ENCODE measurements at places on chromosomes 4 and X.

DNA sequence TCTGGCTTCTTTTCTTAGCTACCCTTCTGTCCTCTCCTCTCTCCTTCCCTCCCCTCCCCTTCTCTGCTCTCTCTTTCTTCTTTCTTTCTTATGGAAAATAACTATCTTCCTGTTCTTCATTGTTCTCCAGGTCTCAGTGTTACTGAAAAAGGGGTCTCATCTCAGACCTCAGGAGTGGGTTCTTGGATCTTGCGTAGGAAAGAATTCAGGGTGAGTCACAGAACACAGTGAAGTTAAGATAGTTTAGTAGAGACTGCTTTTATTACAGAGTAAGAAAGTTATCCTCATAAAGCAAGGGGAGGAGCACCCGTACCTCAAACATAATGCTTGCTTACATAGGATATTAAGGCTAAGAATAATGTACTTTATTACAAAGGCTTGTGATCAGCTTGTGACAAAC is 31.8 kb upstream of the CWH43 start:
- DNase-seq, result no peak

- DNase-seq, result no peak
Measured at GRCh38 chr4:110632506-110633357, 9.9 kb upstream of the PITX2 start.

DNA sequence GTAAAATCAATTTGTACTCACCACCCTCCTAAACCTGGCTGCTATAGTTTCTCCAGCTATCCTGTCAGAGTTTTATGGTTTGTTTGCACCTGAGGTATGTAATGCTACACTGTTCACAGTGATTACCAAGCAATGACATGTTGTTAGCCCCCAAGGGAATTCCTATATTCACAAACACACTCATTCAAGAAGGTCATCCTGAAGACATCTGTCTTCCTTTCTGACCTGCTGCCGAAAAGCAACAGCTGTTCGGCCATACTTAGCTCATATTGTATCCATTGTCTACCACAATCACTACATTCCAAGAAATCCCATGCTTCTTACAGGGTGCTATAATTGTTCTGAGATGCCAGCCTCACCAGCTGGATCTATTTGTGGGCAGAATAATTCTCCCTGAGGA is 160.1 kb upstream of the GYPA start:
- no peak for DNase-seq

DNA sequence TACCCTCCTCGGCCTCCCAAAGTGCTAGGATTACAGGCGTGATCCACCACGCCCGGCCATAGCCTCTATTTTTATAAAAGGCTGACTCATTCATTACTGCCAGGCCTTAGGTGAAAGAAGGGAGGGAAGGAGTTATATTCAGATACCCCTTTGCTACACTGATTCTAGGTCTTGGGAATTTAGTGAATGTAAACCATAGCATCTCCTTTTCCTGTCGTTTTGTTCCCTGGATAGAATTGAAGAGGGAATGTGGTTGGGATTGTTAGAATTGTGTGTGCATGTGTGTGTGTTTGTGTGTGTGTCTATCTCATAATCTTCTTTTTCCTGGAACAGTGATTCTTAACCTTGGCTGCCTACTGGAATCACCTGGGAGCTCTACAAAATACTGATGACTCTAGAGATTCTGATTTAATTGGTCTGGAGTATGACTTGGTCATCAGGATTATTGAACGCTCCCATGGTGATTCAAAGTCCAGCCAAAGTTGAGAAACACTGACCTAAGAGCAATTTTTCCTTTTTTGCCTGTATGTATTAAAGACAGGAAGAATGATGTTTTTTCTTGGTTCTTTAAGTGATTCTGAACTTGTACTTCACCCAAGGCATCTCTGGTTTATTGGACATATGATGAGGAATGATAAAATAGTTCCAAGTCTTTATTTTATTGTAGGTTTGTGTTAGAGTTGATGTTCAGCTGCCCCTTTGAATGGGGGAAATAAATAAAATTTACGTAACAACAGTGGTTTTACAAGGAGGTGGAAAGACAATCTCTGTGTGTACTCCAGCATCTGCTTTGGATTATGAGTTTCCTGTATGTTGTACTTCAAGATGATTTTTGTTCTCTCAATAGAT is 37.0 kb downstream of the NAP1L5 start:
- no peak for DNase-seq

- no peak for DNase-seq
Measured at GRCh38 chr4:27490315-27490714, 629.7 kb downstream of the STIM2 start.

- DNase-seq, result no peak
Measured at GRCh38 chrX:69627744-69628143, 11.8 kb downstream of the EDA start.

DNA sequence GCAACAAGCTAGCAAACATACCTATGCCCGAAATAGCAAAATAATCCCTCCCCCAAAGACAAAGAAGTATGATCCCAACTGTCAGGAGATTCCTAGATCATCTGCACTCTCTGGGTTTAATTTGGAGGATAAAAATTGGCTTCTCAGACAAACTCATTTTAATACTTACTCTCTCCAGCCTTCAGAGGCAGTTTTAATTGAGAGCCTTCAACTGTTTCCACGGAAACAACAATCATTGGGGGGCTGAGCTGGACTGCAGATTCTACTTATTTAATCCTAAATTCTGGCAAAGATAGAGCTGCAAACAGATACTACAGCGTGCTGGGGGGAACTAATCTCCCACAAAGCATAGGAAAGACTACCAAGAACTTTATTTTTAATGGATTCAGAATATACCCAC is 168.2 kb downstream of the TSPAN5 start:
- DNase-seq, result no peak

DNA sequence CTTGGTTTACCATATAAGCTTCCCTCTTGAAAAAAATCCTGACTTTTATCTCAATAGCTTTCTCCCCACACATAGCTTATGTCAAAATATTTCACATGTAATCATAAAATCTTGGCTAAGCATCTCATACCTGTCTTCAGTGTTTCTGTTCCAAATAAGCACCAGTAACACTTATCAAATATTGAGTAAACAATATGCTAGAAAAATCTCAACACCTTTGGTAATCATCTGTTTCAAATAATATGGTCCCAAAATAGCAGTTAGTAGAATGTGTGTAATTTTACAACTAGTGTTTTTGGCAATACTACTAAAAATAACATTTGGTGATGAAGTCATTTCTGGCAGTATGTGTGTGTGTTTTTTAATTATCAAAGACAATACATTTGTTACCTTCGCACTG is 2138.2 kb downstream of the PCDH7 start:
- DNase-seq, result no peak

DNA sequence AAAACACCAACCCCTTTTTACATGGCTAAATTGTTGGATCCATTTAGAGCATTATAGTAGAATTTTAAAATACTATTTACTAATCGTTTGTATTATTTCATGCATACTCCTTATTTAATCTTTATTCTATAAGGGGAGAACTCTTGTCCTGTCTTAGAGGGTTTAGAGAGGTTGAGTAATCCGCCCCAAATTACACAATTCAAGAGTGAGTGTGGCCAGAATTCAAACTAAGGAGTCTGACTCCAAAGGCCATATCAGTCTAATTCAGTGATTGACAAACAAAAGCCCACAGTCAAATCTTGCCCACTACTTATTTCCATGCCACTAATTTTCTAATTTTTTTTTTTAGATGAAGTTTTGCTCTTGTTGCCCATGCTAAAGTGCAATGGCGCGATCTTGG is 33.7 kb upstream of the NEIL3 start:
- no peak for DNase-seq

GRCh38 chr4:56976837-56977320 is 527 bp downstream of the NOA1 start:
- peak; percentile 11 for DNase-seq

DNA sequence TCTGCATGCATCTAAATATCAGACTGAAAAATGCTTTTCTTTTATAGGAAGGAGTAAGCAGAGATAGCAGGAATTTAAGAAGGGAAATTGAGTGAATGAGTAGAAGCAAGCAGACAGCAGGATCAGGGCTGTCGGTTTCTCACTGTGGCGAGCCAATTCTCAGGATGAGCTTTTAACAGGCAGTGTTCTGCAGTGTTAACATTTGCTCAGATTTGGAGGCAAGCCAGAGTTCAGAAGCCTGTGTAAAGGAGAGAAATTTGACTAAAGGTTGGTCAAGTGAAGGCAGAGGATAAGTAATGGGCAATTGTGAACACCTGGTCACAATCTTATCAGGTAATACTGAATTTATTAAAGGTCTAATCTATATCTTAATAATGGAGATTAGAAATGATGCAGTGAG is 133.3 kb upstream of the MAGEB16 start:
- no peak for DNase-seq

DNA sequence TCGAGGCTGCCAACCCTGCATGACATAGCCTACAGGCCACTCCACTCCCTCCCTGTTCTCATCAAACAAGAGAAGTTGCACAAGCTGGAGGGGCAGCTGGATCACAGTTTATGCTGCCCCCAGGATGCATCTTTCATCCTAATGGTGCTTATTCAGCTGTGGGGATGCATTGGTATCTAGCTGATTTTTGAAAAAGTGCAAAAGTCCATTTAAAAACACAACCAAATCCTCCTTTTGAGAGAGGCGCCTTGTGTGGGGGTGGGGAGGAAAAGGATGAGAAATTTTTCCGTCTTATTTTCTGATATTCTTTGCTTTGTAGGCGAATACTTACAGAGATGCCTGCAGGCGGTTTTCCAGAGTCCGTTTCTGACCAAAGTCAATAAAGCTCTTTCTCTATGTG is 276.4 kb upstream of the BOD1L1 start:
- DNase-seq, result no peak

- DNase-seq, result no peak
Measured at GRCh38 chr4:88449290-88449689, 7.6 kb upstream of the HERC5 start.

DNA sequence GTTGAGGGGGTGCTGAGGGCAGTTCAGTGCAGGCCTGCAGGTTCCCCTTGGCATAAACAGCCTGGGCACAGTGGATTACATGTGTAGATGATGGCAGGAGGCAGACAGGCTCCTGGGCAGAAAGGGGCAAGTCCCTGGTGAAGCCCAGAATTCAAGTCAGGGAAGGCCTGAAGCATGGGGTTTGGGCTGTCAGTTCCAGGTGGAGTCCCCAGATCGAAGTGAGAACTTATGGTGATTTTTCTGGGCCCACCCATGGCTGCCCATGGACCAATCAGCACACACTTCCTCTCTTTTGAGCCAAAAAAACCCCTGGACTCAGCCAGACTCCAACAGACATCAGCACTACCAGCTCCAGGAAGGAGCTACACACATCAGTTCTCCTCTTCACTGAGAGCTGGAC is 529.1 kb downstream of the PPARGC1A start:
- DNase-seq, result no peak

DNA sequence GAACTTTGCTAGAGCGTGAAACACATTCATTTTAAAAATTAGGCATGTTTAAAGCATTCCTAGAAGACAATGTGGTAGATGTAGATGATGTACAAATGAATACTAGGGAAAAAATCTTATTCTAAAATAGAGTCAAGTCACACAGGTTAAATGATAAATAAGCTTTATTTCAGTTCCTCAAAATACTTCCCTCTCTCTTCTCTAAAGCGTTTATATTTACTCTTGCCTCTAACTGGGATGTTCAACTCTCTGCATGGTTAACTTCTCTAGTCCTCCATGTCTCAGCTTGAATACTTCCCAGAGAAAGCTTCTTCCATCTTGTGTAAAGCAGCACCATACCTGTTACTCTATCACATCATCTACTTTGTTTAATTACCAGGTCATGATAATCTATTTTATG is 30.9 kb upstream of the GLRA3 start:
- no peak for DNase-seq
